ENCODE measurements at places on chromosomes 2 and 18. TPM values are rescaled to one million over a fixed set of nuclear protein-coding genes. Genes with fewer than 3 reads are reported as not detected.

- H3K36me3 ChIP-seq = no peaks in the 10 kb centered on the region
- peak overlapping the region; percentile 66 for H3K27ac ChIP-seq
- peak overlapping the region; percentile 45 for H3K4me3 ChIP-seq
- peaks cover 40% of the 10 kb centered on the region for H3K4me1 ChIP-seq
- DNase-seq = no peak
- H3K27me3 ChIP-seq = no peaks in the 10 kb centered on the region
Measured at GRCh38 chr2:224982910-224983711, 59.2 kb downstream of the DOCK10 start.

DNA sequence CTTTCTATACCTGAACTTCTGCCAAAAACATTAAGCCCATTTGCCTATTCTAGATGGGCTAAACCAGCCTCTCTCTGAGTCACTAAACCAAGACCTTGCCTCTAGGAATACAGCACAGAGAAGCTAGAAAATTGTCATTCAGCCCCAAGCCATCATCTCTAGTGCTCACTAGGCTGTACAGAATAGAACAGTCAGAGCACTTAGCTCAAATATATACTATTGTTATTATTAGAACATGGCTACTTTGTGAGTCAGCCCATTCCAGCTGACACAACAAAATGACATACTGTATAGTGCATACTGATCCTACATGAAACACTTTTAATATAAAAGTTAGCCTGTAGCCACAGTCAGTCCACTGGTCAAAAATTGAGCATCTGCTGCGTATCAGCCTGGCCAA is 418.8 kb downstream of the NRXN1 start:
- H3K4me1 ChIP-seq = no peaks in the 10 kb centered on the region
- H3K36me3 ChIP-seq = no peaks in the 10 kb centered on the region
- no peak overlapping the region for H3K4me3 ChIP-seq
- H3K27me3 ChIP-seq = no peaks in the 10 kb centered on the region
- no peak overlapping the region for H3K27ac ChIP-seq

DNA sequence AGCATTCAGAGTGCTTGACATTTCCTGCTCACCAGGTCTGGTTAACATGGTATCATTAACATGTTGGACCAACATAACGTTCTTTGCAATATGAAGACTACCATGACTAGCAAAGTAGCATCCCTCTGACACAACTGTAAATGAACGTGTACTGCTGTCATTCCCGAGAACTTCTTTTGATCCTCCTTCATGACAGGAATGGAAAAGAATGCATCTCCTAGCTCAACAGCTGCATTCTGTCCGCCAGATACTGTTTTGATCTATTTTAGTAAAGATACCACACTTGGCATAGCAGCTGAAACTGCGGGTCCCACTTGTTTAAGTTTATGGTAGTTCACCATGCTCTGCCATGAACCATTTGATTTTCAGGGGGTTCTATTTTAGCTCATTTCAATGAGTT is 144.2 kb upstream of the PARD3B start:
- no peak overlapping the region for H3K27ac ChIP-seq
- no peak for DNase-seq
- no peaks in the 10 kb centered on the region for H3K4me1 ChIP-seq
- no peaks in the 10 kb centered on the region for H3K27me3 ChIP-seq
- H3K36me3 ChIP-seq = no peaks in the 10 kb centered on the region

NT5DC4 gene
- not detected for polyA plus RNA-seq

GRCh38 chr2:59249441-59250306 is 1008.5 kb upstream of the FANCL start:
- no peak overlapping the region for H3K4me3 ChIP-seq
- H3K27ac ChIP-seq = no peak overlapping the region
- H3K36me3 ChIP-seq = no peaks in the 10 kb centered on the region
- no peaks in the 10 kb centered on the region for H3K27me3 ChIP-seq
- no peaks in the 10 kb centered on the region for H3K4me1 ChIP-seq
- DNase-seq = no peak

PDCL3 gene
- polyA plus RNA-seq = 60.6 TPM

GRCh38 chr18:48581941-48582340 is 43.1 kb downstream of the CTIF start:
- H3K27ac ChIP-seq = no peak overlapping the region
- no peaks in the 10 kb centered on the region for H3K27me3 ChIP-seq
- no peak overlapping the region for H3K4me3 ChIP-seq
- H3K4me1 ChIP-seq = no peaks in the 10 kb centered on the region
- no peak for DNase-seq

DNA sequence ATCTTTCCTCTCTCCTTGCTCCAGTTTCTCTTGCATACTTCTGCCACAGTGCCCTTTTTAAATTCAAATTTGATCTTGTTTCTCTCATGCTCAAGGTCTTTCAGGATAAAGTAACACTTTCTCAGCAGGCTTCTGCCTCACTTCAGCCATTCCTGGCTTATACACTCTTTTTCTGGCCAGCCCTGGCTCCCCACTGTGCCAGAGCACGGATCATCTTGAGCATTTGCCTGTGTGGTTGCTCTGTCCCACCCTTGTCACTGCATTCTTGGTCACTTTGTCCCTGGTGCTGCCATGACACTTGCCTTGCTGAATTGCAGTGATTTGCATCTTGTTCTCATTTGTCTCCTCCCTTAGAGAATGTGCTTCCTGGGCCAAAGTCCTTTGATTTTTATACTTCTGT is 634.3 kb downstream of the TMEM182 start:
- H3K36me3 ChIP-seq = no peaks in the 10 kb centered on the region
- H3K27ac ChIP-seq = no peak overlapping the region
- H3K4me1 ChIP-seq = no peaks in the 10 kb centered on the region

GRCh38 chr2:128228894-128229293 is 89.8 kb downstream of the HS6ST1 start:
- H3K4me3 ChIP-seq = no peak overlapping the region
- no peaks in the 10 kb centered on the region for H3K36me3 ChIP-seq
- no peaks in the 10 kb centered on the region for H3K27me3 ChIP-seq
- DNase-seq = no peak

GRCh38 chr18:76212960-76213359 is 282.1 kb downstream of the ZNF516 start:
- H3K27ac ChIP-seq = no peak overlapping the region
- H3K4me3 ChIP-seq = no peak overlapping the region
- no peaks in the 10 kb centered on the region for H3K36me3 ChIP-seq

CRYGB gene
- not detected for polyA plus RNA-seq

DNA sequence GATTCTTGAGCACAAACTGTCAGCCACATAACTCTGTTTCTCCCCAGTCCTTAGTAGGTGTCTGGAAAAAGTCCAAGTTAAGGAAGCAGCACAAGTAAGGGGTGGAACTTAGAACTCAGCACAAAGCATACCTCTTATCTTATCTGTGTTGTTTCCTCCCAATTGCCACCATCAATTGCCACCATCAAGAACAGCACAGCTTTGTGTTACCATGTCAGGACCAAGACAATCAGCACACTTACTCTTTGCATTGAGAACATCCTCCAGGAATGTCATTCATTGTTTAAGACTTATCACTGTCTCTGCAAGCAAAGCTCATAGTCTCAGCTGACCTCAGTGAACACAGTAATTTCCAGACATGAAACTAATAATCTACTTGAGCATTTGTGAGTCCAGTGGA is 212.7 kb upstream of the FSHR start:
- no peaks in the 10 kb centered on the region for H3K4me1 ChIP-seq
- H3K27me3 ChIP-seq = no peaks in the 10 kb centered on the region
- no peaks in the 10 kb centered on the region for H3K36me3 ChIP-seq

GRCh38 chr2:191582355-191582754 is 95.6 kb upstream of the NABP1 start:
- H3K27ac ChIP-seq = no peak overlapping the region
- H3K4me3 ChIP-seq = no peak overlapping the region
- no peaks in the 10 kb centered on the region for H3K36me3 ChIP-seq
- H3K27me3 ChIP-seq = no peaks in the 10 kb centered on the region

MBP gene
- 143 TPM for polyA plus RNA-seq

DNA sequence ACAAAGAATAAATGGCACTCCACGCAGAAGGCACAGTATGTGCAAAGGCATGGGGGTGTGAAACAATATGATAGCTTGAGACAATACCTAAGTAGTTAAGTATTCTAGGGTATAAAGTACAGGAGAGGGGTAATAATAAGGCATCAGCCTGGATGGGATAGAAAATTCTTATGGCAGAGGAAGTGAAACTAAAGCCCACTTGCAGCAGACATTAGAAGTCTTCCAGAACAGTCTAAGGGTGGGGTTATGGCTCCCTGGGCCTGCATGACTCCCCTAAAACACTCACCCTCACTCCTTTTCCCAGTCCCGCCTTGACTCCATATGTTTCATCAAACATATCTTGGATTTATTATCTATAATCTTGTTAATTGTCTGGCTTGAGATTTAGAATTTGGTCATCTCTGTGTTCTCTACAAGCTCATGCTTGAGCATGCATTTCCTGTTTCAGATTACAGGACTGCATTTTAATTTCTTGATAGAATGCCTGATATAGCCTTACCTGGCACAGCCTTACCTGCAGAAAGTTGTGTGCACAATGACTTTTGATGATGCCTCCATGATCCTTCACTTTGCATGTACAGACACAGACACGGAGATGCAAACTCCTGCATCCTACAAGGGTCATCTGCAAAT is 28.5 kb upstream of the TMBIM1 start:
- H3K27me3 ChIP-seq = no peaks in the 10 kb centered on the region
- DNase-seq = no peak
- H3K4me3 ChIP-seq = no peak overlapping the region
- H3K4me1 ChIP-seq = peaks cover 34% of the 10 kb centered on the region

DNA sequence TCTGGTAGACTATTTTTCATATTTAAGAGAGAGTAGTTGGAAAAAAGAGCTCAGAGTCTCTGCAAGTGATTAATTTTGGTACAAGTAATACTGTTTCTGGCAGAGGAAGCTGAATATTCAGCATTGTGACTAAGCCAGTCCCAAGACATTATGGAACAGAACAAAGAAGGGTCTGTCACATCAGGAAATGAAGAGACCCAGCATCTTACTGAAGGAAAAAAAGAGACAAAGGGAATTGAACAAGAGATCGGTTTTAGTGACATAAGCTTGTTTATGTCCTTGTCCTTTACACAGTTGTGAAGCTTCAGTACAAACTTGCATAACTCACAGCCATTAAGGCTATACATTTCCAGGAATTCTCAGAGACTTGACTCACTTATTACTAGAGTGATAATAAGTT is 568.5 kb upstream of the SLC8A1 start:
- no peaks in the 10 kb centered on the region for H3K36me3 ChIP-seq
- H3K4me3 ChIP-seq = no peak overlapping the region
- H3K4me1 ChIP-seq = no peaks in the 10 kb centered on the region
- H3K27me3 ChIP-seq = no peaks in the 10 kb centered on the region

- no peak for DNase-seq
- H3K27me3 ChIP-seq = no peaks in the 10 kb centered on the region
- H3K27ac ChIP-seq = no peak overlapping the region
- no peaks in the 10 kb centered on the region for H3K36me3 ChIP-seq
- no peak overlapping the region for H3K4me3 ChIP-seq
Measured at GRCh38 chr2:225177098-225177497, 134.8 kb upstream of the DOCK10 start.

GALNT13 gene
- not detected for polyA plus RNA-seq

- H3K27ac ChIP-seq = peak overlapping the region; percentile 96
- H3K4me1 ChIP-seq = peaks cover 59% of the 10 kb centered on the region
- no peaks in the 10 kb centered on the region for H3K27me3 ChIP-seq
- peaks cover 3% of the 10 kb centered on the region for H3K36me3 ChIP-seq
- peak overlapping the region; percentile 91 for H3K4me3 ChIP-seq
Measured at GRCh38 chr2:20350041-20350712, 467 bp downstream of the PUM2 start.

RGPD3 gene
- polyA plus RNA-seq = 0.20 TPM

DNA sequence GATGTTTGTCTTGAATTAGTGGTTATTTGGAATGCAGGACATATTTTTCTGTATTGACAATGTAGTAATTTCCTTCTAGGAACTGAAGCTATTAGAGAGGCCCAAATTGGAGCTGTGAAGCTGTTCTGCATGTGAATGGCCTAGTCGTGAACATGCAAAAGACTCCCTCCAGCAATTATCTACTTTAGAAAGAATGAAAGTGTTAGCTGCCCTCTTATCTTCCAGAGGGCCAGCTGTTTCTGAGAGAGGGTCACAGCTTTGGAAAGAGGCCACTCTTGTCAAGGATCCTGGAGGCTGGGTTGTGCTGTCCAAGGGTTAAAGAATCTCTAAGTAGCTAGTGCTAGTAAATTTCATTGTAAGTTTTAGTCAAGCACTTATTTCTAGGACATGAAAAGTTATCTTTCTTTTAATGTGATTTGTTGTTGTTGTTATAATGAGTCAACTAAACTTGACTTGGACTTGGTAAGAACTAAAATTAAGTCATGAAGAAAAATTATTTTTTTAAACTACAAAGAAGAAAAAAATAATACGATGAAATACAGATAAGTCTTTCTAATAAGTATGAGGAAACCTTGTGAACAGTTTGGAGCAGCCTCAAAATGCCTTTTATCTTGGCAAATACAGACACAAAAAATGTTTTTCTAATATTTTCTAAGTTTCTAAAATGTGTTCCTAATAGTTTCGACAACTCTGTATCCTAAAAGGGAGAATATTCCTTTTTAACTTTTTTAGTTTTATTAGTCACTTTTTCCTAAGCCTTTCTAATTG is 36.8 kb downstream of the DPP4 start:
- no peaks in the 10 kb centered on the region for H3K27me3 ChIP-seq
- H3K27ac ChIP-seq = no peak overlapping the region
- DNase-seq = no peak
- no peaks in the 10 kb centered on the region for H3K4me1 ChIP-seq

GRCh38 chr2:162245061-162245460 is 1.8 kb upstream of the FAP start:
- H3K4me1 ChIP-seq = no peaks in the 10 kb centered on the region
- H3K4me3 ChIP-seq = no peak overlapping the region
- peaks cover 17% of the 10 kb centered on the region for H3K27me3 ChIP-seq
- no peaks in the 10 kb centered on the region for H3K36me3 ChIP-seq
- no peak for DNase-seq

SCN7A gene
- not detected for polyA plus RNA-seq

DNA sequence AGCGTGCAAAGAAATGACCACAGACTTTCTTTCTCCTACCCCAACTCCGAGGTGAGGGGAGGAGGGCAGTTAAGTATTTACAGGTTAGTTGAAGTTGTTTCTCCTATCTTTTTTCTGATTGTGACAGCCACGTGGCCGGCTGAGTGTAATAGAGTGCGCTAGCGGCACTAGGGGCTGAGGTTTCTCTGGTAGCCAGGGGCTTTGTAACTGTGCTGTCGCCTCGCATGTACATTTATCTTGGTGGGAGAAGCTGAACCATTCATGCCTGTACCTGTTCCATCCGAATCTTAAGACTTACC is 214.1 kb upstream of the STON1 start:
- H3K27ac ChIP-seq = peak overlapping the region; percentile 94
- DNase-seq = peak; percentile 24
- H3K27me3 ChIP-seq = no peaks in the 10 kb centered on the region
- H3K36me3 ChIP-seq = no peaks in the 10 kb centered on the region
- H3K4me3 ChIP-seq = peak overlapping the region; percentile 98
- peaks cover 60% of the 10 kb centered on the region for H3K4me1 ChIP-seq

DNA sequence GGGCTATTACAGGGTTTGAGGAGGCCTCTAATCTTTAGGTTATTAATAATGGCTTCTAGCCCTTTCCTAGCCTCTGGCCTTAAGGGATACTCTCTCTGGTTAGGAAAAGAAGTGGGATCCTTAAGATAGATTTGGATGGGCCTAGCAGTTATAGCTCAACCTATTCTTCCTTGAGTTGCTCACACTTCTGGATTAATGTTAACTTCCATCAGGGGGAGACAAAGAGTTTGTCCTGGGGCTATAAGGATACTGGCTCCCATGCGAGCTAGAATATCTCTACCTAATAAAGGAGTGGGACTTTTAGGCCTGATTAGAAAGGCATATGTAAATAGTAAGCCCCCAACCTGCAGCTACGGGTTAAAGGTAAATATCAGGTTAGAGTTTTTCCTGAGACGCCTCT is 14.3 kb upstream of the PTH2R start:
- H3K27ac ChIP-seq = no peak overlapping the region
- no peaks in the 10 kb centered on the region for H3K36me3 ChIP-seq
- H3K4me3 ChIP-seq = no peak overlapping the region
- no peaks in the 10 kb centered on the region for H3K27me3 ChIP-seq

Data from CD4-positive, CD25-positive, alpha-beta regulatory T cell (primary cell).